ENCODE measurements at places on chromosomes 11 and 22. TPM values are rescaled to one million over a fixed set of nuclear protein-coding genes. Genes with fewer than 3 reads are reported as not detected.
A peak's percentile ranks its signal among the peaks of the same experiment; 100 is the strongest.

DNA sequence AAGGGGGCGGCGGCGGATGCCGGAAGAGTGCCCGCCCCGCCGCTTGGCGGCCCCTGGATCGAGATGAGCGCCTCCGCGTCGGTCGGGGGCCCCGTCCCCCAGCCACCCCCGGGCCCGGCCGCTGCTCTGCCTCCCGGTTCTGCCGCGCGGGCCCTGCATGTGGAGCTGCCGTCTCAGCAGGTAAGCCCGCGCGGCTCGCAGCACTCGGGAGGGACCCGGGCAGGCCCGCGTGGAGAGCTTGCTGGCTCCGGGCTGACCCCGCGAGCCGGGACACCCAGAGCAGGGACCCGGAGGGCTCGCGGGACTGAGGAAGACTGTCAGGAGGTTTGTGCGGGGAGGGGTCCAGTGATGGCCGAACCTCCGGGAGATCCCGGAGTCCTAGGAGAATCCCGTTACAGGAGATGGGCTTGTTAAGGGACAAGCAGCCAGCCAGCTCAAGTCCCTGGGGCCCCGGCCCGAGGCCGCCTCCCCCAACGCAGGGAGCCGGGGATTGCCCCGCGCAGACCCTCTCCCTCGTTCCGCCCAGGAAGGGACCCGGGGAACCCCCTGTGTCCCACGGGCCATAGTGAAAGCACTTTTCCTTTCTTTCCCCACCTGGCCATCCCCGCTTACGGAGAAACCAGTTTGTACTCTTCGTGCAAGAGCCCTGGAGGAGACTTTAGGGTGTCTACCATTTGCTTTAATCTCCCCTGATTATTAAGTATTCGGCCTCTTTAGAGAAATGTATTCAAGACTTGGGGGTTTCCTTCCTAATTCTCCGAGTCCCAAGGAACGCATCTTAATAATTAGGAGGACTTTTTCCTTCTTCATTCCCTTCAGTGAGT is 547 bp downstream of the UVRAG start:
- DNase-seq = no peak

DNA sequence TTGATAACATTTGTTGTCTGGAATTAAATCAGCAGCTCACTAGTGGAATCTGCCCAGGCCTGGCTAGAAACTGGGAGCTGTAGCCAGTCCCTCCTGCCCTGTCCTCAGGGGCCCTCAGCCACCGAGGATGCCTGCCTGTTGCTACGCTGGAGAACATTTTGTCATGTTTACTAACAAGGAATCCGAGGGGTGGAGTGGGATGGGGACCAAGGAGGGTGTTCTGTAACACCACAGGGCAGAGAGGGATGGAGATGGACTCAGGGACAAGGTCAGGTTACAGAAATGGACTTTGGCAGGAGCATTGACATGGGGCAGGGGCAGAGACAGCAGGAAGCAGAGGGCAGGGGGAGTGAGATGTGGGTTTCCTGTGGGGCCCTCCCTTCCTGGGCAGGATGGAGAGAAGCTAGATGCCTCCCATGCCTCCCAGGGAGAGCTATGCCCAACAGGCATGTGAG is 45.8 kb upstream of the AMPD3 start:
- no peak for DNase-seq

DNA sequence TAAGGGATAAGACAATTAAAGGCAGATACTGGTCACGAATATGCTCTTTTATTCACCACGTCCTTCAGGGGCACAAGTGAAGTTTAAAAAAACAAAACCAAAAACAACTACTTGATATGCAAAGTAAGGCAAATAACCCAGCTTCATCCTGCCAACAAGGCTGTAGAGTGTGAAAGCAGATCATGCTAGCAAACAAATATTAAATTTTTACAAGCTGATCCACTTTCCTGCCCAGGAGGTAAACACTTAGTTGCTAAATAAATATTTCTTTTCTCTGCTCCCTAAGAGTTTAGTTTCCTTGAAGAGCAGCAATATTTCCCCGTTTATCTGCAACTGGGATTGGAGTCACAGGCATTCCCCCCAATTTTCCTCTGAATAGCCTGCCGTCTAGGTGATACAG is 300.2 kb downstream of the LARGE1 start:
- DNase-seq = no peak

Gene H19
- not detected for total RNA-seq

DNA sequence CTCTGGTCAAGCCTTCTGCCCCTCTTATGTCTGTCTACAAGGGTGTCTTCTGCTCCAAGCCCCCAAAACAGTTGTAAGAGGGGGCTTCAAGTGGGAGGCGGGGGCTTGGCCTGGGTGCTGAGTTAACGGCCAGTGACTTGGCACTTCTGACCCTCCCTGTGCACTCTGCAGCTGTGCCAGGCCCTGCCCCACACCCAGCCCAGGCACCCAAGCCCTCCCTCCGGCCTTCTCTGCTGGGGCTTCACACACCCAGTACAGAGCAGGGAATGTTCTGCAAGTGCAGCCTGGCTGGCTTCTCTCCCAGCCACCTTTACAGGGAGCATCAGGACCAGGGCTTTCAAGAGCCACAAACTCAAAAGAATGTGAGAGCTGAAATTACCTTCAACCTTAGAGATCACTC is 3.8 kb downstream of the TMEM121B start:
- DNase-seq = no peak

DNA sequence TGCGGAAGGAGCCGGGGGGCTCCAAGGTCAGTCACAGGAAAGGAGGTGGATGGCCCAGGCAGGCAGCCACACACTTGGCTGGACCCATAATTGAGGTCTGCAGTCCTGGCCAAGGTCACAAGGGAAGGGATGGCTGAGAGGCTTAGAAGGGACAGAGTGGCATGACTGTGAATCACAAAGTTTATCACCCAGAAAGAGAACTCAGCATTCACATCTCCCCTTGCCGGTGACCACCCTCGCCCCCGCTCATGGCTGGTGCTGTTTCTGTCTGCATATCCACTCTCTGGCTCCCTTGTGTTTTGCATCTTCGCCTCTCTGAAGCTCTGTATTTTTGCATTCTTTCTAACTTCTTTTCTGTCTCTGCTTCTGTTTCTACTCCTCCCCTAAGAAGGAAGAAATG is 117.5 kb downstream of the FEZ1 start:
- no peak for DNase-seq

DNA sequence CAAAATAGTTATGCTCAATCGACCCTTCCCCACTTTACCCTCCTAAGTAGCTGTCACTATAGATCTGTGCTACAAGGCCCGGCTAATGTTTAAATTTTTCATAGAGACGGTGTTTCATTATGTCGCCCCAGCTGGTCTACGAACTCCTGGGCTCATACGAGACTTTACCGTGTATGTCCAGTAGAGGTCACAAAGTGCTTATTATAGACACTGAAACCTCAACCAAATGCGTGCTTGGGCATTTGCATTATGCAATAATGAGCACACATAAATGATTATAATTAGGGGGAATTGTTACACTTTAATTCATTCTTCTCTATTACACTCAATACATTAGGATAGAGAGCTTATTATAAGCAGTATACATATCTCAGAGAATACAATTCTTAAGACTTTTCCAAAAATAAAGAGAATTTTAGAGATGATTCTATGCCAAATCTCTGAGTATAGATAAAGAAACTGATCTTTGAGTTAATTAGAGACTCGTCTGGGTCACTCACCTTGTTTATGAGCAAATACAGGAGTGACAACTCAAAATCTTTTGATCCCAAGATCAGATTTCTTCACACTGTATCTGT is 12.5 kb upstream of the MRPL16 start:
- DNase-seq = no peak

Gene NCAM1
- 1.0 TPM for total RNA-seq

GRCh38 chr22:39560127-39560526 is 10.4 kb upstream of the CACNA1I start:
- DNase-seq = no peak

GRCh38 chr11:9091044-9091922 is at the start of gene SCUBE2:
SCUBE2 (minus strand) TSS chr11:9091599; CDS start chr11:9091528, 71 bp downstream.
- DNase-seq = peak; percentile 36

DNA sequence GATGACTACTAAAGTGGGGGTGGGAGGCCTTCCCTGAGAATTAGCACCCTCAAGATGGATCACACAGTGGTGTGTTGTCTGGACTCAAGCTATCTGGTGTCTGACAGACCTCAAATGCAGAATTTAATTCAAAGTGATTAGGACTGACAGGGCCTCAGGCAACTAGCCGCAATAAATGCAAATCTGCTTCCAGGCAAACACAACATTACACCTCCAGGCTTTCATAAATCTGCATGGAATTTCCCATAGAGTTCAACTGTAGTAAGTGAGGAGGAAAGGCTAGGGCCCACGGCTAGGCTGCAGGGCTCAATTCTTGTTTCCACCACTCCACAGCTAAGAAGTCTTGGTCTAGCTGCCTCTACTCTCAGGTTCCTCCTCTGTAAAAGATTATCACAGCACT is 331.4 kb downstream of the LARGE1 start:
- DNase-seq = no peak

Gene SPON1
- 3.9 TPM for total RNA-seq

DNA sequence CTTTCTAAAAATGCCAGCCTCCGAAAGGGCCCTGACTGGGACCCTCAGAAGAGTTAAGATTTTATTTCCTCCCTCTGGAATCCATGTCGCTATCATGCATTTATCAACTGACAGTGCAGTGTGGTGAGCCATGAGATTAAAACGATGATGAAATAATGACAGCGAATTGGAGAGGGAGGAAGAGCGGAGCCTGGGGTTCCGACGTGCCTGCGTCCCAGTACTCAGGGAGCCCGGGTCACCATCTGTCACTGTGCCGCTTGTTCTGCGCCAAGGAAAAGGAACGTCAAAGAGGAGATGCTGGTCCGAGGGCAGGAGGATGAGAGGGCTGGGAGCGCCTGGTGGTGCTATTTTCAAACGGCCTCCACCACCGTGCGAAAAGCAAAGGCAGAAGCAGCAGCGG is 46.2 kb downstream of the MACROD1 start:
- no peak for DNase-seq

Gene TBRG1
- 53.1 TPM for total RNA-seq

DNA sequence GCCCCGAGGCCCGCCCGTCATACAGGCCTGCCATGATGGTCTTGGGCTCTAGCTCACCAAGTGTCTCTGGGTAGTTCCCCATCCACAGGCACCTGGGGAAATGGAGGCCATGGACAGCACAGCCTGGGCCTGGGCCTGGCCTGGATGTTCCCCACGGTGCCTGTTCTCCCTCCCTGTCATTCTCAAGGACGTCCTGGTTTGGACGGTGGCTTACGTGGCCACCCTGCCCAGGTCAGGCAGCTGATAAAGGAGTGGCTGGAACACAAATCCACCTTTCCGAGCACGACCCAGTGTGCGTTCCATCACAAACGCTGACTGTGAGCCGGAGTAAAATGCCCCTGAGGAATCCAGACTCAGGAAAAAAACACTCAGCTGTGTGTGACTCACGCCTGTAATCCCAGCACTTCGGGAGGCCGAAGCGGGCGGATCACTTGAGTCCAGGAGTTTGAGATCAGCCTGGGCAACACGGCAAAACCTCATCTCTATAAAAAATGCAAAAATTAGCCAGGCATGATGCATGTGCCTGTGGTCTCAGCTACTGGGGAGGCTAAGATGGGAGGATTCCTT is 41.2 kb upstream of the TESMIN start:
- no peak for DNase-seq

Gene C22orf23
- not detected for total RNA-seq

DNA sequence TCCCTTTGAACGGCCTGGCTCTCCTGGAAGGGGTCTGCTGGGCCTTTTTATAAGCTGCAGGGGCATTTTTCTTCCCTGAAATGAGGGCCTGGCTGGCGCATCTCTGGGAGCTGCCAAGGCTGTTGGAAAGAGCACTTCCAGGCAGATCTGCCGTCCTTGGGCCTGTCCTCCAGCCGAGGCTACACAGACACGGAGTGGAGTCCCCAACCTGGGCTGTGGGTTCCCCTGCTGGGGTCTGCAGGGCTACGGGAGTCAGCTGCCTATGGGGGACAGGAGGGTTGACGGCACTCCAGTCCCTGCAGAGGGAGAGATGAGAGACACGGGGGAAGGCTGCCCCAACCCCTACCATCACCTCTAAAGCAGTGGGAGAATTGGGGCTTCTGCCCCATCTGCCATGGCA is 606.6 kb downstream of the TBC1D22A start:
- DNase-seq = no peak

DNA sequence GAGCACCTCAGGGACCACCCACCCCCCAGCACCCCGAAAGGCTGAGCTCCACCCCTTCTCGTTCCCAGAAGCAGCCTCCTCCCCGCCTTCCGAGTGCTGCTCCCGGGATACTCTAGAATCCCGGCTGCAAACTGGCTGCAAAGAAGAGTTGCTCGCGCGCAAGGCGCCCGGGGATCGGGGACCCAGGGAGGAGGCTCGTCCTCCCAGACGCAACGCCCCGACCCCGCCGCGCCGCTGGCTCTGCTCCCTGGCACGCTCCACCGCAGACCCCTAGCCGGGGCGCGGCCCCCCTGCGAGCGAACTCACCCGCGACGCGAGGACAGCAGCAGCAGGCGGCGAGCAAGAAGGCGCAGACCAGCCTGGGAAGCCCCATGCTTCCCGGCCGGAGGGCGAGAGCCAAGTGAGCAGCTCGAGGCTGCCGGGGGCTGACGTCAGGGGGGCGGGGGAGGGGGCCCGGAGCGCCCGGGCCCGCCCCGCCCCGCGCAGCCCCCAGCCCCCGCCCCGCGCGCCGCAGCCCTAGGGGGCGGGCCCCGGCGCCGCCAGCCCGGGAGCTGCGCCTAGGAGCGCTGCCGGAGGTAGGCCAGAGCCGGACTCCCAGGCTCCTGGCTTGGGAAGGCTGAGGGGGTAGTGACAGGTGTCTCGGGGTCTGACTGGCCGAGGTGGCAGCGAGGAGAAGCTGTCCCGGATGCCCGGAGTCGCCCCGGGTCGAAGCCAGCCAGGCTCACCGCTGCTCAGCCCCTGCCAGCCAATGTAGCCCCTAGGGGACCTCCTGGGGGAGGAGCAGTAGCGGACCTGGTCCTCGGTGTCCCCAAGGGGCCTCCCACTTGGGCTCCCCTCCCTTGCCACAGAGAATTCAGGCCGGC is at the start of gene MCAM:
MCAM (minus strand) TSS at position 402 of the 863 bp plus-strand sequence; CDS start at position 373, 29 bp downstream.
- no peak for DNase-seq

DNA sequence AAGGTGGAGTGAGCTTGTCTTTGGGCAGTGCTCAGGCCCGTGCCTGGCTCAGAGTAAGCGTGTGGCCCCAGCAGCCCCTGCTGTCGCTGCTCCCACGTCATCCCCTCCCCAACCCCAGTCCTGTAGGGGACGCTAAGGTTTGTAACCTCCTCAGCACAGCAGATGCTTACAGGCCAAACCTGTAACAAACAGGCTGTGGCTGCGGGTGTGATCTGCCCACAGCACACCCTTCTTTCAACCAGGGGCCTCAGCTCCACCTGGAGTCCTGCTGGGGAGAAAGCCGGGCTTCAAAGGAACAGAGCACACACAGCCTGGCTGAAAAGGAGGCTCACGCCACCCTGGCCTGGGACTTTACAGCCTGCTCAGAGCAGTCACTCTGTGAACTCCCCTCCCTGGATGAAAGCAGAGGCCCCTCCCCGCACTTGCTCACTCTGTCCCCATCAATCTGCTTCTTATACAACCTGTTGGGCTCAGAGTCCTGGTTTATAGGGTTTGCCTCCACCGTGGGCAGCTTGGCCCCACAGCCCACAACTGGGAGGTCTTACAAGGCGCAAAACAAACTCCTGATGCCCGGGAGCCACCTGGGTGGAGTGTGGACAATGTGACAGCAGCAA is 54.3 kb downstream of the SCUBE1 start:
- DNase-seq = no peak

Gene MIF
- total RNA-seq = 848 TPM

Data from activated naive CD8-positive, alpha-beta T cell treated with anti-CD3 and anti-CD28 coated beads, Interleukin-2, amount 10 ng/mL, durations not matched to agents 7 days and 5 days (primary cell).